ENCODE measurements at places on chromosomes 13 and 19.

GRCh38 chr19:40249201-40249600 is 22.7 kb upstream of the CCNP start:
- no peak for DNase-seq

DNA sequence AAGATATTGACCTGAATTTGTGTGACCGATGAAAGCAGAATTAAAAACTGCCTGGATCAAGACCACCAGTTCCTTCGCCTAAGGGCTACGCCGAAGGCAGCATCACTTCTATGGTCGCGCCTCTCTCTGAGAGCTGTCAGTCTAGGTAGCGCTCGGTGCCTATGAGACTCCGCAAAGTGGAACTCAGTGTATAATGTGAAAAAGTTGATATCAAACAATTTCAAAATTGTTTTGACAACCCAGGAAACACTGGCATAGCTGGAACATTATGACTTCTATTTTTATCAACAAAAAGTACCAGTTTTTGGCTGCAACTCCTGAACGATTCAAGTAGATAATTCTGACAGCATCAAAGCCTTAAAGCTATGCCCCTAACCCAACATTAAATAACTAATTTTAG is 223.6 kb downstream of the MYO16 start:
- DNase-seq: no peak

- no peak for DNase-seq
These were observed 44.9 kb upstream of the DCUN1D2 start for GRCh38 chr13:113535381-113535781.

DNA sequence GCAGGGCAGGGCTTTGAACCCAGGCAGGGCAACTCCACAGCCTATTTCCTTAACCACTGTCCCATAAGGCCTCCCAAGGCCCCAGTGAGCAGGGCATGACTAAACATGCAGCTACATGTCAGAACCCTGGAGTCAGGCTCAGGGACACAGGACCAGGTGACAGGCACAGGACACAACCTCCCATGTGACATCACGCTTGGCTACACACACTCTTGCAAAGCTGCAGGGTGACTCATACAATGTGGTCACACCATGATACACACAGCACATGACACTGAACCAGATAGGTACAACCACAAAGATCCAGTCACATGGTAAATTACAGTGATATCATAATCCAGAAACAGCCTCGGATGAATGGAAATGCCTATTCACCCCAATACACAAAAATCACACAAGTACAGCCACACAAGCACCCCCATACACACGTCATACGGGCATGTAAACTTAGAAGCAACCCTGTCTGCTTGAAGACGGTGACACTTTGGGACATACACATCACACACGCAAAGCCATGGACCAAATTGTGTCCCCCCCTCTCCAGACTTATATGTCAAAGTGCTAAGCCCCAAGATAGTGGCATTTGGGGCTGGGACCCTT is 14.5 kb downstream of the KLK4 start:
- peak; percentile 8 for DNase-seq

DNA sequence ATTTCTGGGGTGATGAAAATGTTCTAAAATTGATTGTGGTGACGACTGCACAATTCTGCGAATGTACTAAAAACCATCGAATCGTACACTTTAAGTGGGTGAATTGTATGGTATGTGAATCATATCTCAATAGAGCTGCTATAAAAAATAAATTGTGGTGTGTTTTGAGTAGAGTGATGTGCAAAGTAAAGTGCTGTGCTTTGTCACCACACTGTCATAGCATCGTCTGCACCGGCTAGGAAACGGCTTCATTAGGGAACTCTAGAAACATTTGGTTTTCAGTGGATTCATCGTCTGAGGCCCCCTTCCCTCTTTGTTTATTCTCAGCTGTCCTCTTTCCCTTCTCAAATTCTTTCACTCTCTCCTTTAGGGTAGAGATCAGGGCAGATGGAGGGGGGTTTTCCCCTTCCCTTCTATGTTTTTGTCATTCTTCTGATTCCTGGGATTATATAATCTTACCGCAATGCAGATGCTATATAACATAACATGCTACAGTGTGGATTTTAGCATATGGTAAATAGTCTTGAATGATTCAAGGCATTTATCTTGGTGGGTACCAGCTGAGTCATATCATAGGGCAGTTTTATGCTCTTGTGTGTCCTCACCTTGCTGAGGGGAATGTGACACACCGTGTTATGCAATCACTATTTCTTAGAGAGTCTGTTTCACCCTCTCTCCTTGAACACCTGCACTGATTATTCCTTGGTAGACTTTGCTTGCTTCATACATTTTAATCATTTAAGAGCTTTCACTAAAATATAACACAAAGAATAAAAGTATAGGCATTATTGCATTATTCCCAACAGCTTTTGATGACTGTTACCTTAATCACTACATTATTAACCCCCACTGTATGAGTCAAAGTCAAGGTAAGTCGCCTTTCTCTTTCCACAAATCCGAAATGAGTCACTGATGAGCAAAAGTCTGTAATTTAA is 239.4 kb downstream of the DCLK1 start:
- DNase-seq: peak; percentile 59

DNA sequence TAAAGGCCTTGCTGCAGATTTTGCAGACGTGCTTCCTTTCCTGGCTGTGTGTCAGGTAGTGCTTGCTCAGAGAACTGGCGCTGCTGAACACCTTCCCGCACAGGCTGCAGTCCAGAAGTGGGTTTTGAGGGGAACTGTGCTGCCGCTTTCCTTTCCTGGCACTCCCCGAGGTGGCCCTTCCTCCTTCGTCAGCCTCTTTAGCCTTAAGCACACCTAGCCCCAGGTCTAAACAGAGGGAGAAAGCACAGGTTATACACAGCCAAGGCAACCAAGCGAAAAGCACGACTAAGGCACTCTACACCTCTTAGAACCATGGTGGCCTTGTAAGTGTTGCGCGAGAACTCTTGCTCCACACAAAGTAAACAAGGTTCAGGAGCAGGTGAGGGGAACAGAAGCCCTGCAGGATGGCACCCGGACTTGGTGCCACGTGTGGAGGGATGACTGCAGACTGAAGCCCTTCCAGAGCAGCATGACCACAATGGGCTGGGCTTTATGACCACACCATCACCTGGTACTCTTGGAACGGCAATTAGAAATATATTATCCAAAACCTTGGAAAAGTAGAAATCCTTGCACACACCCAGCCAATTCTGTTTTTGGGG is 23.6 kb downstream of the ZNF541 start:
- no peak for DNase-seq

DNA sequence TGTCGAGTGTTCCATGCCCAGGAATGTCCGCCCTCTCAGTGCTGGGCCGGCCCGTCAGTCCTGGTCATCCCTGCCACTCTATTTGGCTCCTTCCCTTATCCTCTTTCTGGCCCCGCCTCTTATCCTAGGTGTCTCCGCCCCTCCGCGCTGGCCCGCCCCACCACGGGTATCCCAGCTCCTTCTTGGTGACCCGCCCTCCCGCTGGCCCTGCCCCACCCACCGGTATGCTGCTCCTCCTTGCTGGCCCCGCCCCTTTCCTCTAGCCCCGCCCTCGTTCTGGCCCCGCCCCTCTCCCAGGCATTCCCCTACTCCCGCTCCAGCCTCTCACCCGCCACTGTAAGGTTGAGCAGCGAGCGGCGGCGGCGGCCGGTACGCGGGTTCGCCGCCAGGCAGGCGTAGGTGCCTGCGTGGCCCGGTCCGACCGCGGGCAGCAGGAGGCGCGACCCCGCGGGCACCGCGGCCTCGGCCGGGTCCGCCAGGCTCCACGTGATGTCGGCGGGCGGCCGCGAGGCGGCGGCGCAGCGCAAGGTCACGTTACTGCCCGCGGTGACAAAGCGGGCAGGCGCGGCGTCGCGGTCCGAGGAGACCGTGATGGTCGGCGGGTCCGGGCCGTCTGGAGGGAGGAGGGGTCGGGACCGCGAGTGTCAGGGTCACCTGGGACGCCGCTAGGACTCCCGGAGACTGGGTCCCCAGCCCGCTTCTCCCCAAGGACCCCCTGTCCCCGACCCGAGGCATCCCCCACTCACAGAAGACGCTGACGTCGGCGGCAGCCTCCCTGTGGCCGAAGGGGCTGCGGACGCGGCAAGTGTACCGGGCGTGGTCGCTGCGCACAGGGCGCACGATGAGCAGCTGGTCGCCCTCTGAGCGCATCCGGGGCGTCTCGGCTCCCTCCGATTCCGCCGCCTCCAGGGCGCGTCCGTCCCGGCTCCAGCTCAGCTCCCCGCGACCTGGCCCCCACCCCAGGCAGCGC is 2.0 kb downstream of the VSIG10L start:
- DNase-seq: peak; percentile 98

GRCh38 chr19:51148580-51148979 is 6.5 kb downstream of the SIGLEC7 start:
- DNase-seq: no peak

GRCh38 chr13:23512762-23513395 is 57.3 kb upstream of the TNFRSF19 start:
- no peak for DNase-seq

- no peak for DNase-seq
These were observed 1334.1 kb downstream of the EFNB2 start for GRCh38 chr13:105201351-105201750.

DNA sequence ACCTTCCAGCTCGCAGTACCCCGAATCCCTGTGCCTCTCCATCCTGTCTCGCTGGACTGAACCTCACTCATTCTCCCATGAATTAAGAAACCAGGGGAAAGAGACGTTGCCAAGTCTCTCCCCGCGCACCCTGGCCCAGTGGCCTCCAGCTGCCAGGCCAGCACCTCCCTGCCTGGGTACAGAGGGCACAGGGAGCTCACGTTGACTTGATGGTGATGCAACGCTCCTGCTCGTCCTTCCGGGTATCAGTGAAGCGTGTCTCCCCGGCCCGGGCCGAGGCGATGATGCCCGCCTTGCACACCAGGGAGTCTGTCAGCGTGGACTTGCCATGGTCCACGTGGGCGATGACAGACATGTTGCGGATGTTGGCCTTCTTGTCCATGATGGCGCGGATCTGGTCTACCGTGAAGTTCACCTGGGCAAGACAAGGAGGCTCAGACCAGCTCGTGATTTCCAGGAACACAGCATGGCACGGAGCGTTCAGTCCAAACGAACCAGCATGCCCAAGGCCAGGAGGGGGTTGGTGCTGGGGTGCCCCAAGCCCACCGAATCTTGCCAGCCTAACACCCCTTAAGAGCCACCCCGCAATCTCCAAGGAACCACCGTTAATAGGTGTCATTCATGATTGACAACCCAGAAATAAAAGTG is 1.2 kb downstream of the EEF2 start:
- DNase-seq: peak; percentile 55

GRCh38 chr13:40581277-40581579 is 85.2 kb downstream of the FOXO1 start:
- DNase-seq: no peak

- DNase-seq: no peak
These were observed 759.5 kb downstream of the UQCRFS1 start for GRCh38 chr19:28453420-28453819.

DNA sequence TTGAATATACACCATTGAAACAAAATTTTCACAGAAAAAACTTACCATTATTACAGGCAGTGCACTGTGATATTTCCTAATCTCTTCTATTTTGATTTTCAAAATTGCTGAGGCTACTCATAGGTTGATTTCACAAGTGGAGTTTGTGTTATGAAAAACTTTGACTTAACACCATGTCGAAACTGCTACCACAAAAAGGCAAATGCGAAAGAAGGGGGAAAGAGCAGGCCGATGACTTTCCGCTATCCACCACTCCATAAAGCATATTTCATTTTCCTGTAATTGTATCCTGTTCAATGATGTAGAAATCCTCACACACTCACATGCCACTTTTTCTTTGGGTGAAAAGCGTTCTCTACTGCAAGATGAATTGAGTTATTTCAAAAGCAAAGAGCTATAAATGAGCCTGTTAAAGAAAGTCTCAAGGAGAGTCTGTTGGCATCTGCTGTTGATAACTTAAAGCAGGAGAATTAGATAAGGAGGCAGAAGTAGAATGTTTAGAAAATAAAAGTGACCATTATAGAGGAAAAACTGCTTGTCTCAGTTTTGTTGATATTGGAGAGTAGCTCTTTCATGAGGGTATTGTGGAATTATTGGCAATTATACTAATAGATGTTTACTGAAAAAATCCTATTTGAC is 18.8 kb downstream of the KL start:
- no peak for DNase-seq

DNA sequence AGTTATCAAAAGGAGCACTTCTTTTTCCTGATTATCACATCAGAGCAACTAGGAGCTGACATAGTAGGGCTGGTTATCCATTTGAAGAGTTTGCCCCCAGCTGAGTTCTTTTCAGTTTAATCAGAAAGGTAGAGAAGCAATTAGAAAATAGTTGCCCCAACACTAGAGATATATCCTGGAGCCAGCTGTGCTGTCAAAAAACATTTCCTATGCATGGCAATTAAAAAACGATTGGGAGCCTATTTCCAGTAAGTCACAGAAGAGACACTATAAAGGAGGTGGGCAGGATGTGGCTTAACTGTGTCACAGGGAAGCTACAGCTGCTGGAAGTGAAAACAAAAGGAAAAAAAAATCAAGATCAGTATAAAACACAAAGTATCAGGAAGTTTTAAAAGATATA is 155.7 kb upstream of the SLITRK1 start:
- no peak for DNase-seq

- no peak for DNase-seq
These were observed 2.8 kb downstream of the RSPH6A start for GRCh38 chr19:45812297-45812696.

DNA sequence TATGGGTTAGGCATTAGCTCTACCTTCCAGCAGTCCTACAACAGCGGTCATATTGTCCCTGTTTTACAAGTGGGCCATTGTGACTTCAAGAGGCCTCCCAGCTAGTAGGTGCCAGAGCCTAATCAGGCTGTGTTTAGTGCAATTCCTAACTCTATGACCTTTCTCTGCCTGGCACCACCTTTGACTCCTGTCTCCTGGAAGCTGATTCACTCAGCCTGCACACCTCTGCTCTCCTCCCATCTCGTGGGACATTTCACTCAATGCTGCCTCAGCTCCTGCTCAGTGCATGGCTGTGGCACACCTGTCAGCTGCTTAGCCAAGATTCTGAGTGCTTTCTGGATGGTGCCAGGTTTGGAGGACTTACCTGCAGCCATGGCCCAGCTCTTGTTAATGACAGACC is 9.5 kb upstream of the GJB6 start:
- DNase-seq: no peak

- DNase-seq: no peak
These were observed 422.6 kb downstream of the ITGBL1 start for GRCh38 chr13:101875091-101875490.

DNA sequence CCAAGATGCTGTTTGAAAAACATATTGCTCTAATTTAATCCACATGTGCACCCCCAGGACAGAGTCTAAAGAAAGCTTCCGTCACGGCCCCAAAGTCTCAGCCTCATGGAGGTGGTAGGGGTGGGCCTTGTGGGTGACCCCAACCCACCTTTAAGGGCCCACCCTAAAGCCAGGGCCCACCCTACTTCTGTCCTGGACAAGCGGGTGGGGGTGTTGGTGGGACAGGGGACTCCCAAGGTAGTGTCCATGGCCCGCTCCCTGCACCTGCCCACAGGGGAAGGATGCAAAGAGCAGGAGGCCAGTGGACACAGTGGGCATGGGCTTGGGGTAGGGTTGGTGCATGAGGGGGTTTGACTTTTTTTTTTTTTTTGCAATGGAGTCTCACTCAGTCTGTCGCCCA is 66.8 kb downstream of the KCTD15 start:
- DNase-seq: no peak

GRCh38 chr13:44758630-44759383 is 182.7 kb upstream of the TSC22D1 start:
- DNase-seq: peak; percentile 84
